Effector CD8-positive, alpha-beta T cell (primary cell): ENCODE measurements at places on chromosomes 7 and 10.

DNA sequence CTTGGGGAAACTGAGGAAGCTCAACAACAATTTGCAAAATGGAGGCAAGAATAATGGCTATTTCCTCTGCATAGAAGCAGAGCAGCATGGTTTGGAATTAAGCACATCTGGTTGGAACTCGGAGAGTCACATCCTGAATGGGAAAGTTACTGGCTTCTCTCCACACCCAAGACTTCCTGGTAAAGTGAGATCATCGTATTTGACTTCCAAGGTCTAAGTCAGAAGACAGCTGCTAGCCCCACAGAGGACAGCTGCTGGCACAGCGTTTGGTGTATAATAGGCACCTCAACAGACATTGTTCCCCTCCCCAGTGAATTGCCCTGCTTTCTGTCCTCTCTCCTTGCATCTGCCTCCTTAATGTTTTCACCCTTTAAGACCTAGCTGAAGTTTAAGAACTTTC is 37.0 kb upstream of the NRF1 start:
- no peak for DNase-seq

GRCh38 chr7:126937171-126937570 is 315.6 kb downstream of the GRM8 start:
- DNase-seq = no peak

GRCh38 chr10:19290770-19291169 is 242.2 kb downstream of the MALRD1 start:
- no peak for DNase-seq

- DNase-seq = no peak
Measured at GRCh38 chr10:70756700-70757360, 28.3 kb downstream of the TBATA start.

GRCh38 chr10:118701529-118702323 is 53.0 kb downstream of the CACUL1 start:
- no peak for DNase-seq

DNA sequence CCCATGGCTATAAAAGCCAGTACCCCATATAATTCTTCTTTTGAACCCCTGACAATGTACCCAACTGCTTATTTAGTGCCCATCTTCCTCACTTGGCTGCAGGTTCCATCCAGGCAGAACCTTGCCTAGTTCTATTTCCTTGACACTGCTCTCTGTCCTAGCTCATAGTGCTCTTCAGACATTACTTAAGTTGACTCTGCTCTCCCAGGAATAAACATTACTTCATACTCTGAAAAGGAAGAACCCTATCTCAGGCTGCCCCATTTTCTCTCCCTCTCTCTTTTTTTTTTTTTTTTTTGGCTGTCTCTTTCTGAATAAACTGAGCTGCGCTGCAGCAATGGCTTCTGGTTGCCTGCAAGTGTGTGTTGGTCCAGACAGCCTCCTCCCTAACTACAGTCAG is 21.0 kb downstream of the ACTA2 start:
- no peak for DNase-seq
